Central memory CD4-positive, alpha-beta T cell (primary cell): ENCODE measurements at places on chromosomes 4 and X.

DNA sequence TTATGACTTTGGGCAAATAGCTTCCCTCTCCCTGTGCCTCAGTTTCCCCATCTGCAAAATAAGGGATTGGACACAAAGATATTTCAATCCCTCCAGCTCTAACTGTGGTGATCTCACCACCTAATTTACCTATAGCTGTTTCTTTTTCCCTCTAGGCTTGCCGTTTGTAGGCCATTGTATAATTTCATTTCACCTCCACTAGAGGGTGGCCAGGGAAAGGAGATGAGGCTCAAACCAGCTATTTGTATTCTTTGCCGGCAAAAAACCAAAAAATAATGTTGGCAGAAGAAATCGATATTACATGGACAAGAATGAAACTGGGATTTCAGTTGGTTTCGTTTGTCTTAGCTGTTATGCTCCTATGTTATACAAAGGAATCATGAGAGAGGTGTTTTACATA is 36.1 kb upstream of the DOCK11 start:
- peak; percentile 31 for DNase-seq

GRCh38 chr4:145825255-145825654 is 113.4 kb downstream of the ZNF827 start:
- no peak for DNase-seq

- peak; percentile 45 for DNase-seq
Observed at GRCh38 chrX:40174001-40174853, 76.5 kb upstream of the BCOR start.

- peak; percentile 33 for DNase-seq
Observed at GRCh38 chrX:46572340-46572936, 1.1 kb upstream of the CHST7 start.

DNA sequence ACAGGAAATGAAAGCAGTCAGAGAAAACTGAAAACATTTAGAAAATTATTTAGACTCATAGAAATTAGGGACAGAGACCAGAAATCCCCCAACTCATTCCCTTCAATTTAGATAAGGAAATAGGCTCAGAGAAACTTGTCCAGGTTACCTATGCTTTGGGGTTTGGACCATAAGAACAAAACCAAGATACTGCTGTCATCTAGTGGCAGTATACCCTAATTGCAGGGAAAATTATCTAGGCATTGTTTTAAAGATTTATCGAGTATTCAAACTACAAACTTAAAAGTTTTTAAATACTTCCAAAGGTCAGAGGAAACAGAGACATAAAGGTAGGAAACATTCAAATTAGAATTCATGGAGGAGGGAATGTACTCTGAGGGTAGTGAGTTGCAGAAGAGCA is 67.0 kb upstream of the KLHL13 start:
- no peak for DNase-seq

- DNase-seq, result no peak
Observed at GRCh38 chr4:159455675-159456237, 352.9 kb downstream of the RAPGEF2 start.

DNA sequence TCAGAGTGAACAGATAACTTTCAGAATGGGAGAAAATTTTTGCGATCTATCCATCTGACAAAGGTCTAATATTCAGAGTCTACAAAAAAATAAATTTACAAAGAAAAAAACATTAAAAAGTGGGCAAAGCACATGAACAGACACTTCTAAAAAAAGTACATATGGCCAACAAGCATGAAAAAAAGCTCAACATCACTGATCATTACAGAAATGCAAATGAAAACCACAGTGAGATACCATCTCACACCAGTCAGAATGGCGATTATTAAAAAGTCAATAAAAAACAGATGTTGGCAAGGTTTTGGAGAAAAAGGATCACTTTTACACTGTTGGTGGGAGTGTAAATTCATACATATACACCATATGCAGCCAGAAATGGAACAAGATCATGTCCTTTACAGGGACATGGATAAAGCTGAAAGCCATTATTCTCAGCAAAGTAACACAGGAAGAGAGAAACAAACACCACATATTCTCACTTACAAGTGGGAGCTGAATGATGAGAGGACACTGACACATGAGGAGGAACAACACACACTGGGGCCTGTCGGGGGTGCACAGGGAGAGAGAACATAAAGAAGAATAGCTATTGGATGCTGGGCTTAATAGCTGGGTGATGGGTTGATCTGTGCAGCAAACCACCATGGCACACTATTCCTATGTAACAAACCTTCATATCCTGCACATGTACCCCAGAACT is 41.6 kb upstream of the ITM2A start:
- no peak for DNase-seq

DNA sequence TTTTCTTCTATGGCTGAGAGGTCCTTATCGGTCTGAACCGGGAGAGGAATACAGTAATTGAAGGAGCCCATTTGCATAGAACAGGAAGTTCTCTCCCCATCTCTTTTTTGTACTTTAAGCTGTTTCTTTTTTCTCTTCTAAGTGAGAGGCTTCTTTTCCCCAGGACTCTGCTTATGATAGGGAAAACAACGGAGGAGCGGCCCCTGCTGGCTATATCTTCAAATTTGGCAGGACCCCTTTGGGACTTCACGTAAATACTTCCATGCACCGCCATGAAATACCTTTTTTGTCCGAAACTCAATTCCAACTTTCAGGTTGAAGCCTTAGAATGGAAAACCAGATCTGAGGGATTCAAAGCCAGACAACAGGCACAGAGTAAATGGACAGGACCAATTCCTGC is 1153.0 kb upstream of the INTU start:
- DNase-seq, result no peak

DNA sequence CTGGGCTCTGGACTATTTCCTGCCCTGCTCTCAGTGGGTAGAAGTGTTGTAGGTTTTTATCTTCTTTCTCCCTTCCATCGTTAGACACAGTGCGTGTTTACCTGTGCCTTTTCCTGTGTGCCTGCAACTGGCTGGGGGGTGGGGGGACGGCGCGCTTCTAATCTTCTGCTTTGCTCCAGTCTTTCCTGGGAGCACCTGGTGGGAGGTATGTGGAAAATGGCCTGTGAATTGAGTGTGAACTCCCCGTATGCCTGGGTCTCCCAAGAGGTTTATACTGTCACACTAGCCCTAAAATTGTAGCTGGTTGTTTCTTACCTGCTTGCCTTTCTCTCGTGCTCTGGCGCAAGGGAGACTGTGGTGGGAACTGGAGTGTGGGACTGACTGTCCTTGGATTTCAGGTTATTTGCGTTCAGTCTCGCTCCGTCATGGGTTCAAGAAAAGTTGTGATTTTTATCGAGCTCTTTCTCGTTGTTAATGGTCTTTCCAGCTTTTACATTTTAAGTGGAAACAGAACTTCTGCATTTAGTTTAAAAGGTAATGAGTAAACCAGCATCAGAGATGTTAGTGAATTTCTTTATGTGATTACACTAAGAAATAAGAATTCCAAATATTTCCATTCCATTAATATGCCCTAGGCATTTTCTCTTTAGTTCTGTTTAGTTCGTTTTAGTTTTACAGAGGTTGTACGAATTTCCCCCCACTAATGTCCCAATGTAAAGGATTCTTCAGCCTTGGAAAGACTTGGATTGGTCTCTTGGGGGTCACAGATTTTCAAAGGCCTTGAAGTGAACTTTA is 15.3 kb downstream of the MRPL1 start:
- no peak for DNase-seq

DNA sequence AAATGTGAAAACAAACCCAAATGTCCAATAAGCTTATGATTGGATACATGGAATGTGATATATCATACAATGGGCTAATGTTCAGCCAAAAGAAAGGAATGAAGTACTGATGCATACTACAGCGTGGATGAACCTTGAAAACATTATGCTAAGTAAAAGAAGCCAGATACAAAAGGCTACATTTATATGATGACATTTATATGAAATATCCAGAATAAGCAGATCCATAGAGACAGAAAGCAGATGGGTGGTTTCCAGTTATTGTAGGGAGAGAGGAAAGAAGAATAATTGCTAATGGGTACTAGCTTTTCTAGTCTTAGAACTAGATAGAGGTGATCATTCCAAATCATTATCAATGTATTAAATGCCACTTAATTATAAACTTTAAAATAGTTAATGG is 801.3 kb downstream of the IL1RAPL1 start:
- no peak for DNase-seq

DNA sequence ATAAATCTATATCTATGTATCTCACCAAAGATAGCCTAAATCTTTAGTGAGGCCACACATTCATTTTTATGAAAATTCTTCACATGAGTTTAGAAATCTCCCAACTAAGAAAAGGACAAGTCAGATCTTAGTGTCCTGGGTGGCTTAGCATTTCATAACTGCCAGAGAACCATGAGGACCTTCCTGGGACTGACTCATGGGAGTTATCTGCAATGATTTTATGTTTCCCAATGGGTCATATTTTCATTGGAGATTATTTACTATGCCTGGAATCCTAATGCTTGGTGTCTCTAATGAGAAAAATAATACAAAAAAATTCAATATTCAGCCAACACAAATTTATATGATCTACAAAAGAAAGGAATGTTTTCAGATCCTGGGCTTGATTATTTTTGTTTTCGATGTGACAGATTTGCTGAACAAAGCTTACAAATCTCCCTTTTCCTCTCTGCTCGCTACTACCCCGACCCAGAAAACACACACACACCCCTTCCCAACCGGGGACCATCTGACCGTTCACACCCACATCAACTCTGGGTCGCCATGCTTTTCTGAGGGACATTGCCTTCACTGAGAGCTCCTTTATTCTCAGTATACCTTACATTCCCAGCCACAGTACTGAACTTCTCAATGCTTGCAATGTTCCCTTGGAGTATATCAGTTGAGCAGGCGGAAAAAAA is 40.1 kb downstream of the SORBS2 start:
- no peak for DNase-seq

DNA sequence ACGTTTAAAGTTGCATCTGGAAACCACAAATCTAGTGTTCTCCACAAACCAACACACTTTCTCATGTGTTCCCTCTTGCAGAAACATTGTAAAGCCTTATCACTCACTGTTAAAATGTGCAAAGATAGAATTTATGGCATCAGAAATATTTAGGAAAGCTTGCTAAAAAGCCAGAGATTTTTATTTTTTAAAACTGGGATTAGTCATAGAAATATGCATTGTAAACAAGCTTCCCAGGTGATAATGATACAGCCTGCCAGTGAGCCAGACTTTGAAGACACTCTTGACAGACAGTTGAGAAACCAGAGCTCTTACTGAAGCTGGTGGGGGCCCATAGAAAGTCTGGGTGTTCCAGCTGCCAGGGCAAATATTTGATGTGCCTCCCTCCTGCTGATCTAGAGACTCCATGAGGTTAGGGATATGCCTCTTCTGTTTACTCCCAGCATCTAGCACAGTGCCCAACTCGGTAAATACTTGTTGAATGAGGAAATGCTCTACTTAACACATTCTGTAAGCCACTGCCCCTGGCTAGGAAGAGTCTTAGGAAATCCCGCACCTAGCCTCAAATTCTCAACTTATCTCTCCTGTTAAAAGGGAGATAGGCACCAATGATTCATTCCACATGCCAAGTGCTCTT is 179.0 kb upstream of the RASGEF1B start:
- no peak for DNase-seq

DNA sequence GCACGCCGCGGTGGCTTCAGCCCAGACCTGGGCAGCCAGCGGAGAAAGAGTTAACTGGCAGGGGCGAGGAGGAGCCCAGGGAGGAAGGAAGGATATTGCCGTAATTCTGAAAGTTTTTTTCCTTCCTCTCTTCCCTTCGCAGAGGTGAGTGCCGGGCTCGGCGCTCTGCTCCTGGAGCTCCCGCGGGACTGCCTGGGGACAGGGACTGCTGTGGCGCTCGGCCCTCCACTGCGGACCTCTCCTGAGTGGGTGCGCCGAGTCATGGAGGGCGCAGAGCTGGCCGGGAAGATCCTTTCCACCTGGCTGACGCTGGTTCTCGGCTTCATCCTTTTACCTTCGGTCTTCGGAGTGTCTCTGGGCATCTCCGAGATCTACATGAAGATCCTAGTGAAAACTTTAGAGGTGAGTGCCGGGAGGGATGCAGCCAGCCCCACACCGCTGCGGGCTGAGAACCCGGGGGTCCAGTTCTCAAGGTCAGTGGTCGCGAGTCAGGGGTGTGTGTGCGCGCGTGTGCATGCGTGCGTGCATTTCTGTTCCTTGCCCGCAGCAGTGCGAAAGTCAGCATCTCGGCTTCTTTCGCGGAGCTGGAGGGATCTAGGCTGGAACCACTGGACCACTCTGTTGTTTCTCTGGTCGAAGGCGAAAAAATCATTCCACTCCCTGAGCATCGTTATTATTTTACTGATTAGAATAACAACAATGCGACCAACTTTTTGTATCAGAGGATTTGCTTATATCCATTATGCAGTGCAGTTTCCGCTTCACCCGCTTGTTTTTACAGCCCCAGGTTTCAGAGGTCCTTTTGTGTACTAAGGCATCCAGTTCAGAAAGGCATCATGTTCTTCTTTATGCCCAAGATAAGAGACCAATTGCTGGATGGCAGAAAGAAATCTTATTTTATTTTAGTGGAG is 709 bp downstream of the GPAT3 start:
- DNase-seq, result no peak

- no peak for DNase-seq
Observed at GRCh38 chrX:138669693-138670092, 41.8 kb downstream of the FGF13 start.

GRCh38 chr4:174201871-174202270 is 81.6 kb downstream of the FBXO8 start:
- no peak for DNase-seq

DNA sequence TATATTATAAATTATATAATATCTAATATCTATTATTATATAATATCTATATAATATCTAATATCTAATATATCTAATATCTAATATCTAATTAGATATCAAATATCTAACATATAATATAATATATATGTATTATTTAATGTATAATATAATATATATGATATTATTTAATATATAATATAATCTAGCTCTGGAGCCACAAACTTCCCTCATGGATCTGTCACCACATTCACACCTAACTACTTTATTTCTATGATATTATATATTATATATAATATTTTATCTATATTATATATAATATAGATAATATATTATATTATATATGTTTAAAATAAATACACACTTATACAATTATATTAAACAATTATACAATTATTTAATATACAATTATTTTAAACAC is 667.5 kb downstream of the KCTD8 start:
- no peak for DNase-seq

- no peak for DNase-seq
Observed at GRCh38 chr4:158941895-158942294, 161.0 kb upstream of the RAPGEF2 start.

- DNase-seq, result no peak
Observed at GRCh38 chr4:87419578-87420249, 2.7 kb upstream of the NUDT9 start.

DNA sequence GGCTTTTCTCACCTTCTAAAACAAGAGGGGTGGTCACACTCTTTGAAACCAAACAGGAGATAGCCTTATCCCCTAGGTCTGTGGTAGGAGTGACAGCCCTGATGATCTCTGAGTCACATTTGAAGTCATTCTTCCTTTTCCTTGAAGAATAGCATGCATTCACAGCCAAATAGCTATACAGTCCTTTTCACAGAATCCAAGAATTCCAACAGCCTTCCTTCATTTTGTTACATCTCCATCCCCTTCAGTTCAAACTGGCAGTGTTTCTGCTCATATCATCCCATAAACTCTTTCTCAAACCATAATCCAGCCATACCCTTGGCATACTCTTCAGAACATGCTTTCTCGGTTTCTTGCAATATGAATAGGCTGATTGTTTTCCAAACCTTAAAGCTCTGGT is 33.3 kb upstream of the TMEM184C start:
- DNase-seq, result no peak

- DNase-seq, result peak; percentile 48
Observed at GRCh38 chr4:89316931-89317366, 9.3 kb upstream of the GPRIN3 start.
